LNCaP clone FGC (cell line): ENCODE measurements at places on chromosomes 12 and 14.
A peak's percentile ranks its signal among the peaks of the same experiment; 100 is the strongest.

DNA sequence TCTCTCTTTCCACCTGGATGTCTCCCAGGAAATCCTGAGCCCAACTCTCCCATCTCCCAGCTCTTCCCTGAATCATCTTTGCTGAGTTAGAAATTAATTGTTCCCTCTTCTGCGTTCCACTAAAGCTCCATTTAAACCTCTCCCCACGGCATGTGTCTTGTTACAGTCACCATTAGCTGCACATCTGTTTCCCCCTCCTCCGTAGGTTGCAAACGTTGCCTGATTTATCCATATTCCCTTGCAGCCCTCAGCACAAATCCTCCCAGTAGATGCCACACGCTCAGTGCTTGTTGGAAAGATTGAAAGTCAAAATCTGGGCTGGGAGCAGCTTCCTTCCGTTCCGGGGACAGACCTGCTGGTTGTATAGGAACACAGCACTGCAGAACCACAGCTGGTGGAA lies 90.4 kb downstream of the SLC24A4 start:
- DNase-seq = no peak

- DNase-seq = no peak
Observed at GRCh38 chr12:21881965-21882364, 59.3 kb downstream of the ABCC9 start.

GRCh38 chr12:110372056-110372425 lies 31.5 kb downstream of the ANAPC7 start:
- no peak for DNase-seq

DNA sequence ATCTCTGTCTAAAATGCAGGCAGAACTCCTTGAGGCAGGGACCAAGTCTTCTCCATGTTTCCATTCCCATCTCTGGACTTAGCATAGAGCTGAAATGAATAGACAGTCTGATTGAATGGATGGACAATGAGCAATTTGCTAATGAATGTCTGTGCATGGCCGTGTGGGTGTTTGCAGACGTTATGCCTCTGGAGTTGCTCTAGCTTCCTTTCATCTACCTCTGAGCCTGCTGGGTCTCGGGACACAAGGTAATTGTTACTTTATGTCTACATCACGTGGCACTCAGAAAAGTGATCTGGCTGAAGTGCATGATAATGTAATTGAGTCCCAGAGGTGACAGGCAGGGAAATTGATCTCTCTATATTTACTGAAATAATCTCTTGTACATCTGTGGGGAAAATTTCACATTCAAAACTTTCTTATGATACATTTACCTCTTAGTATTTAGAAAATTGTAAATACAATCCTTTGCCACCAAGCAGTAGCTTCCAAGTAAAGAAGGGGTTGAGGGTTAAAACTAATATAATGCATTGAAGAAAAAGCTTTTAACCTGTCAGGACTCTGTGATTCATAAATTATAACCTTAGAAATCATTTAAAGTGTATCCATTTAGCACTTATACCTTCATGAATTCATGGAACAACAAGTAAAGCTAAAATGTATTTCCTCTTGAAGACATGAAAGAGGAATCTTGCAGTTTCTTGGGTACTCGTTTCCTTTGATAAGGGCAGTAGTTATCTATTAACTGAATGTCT lies 424.1 kb downstream of the APAF1 start:
- DNase-seq = no peak

DNA sequence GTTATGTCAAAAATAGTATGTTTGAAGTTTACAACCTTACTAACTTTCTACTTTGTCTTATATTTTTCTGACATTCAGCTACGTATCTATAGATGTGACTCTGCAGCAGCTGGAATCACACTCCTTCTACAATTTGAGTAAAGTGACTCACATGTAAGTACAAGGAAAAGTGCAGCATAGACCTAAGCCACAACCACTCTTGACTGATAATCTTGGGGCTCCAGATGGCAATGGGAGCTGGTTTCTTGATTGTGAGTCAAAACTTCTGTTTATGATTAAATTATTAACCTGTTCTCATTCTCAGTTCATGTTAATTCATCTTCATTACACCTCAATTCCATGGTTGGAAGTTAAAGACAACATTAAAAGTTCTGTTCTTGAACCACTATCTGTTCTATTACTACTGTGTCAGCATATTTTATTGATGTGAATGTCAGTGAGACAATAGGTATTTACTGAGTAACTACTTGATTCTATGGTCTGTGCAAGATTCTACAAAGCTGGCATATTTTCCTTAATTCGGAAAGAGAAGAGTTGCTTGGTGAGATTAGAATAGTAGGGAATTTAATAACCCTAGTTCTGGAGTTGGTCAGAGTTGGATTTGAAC lies 112.9 kb downstream of the TSHR start:
- no peak for DNase-seq

- no peak for DNase-seq
Observed at GRCh38 chr14:105865904-105866840, 339.8 kb downstream of the TMEM121 start.

- no peak for DNase-seq
Observed at GRCh38 chr12:52681526-52682380, 1.5 kb upstream of the KRT1 start.

- DNase-seq = no peak
Observed at GRCh38 chr12:92162079-92162478, 16.4 kb upstream of the BTG1 start.

- peak; percentile 7 for DNase-seq
Observed at GRCh38 chr12:96187956-96188355, 6.2 kb upstream of the ELK3 start.

DNA sequence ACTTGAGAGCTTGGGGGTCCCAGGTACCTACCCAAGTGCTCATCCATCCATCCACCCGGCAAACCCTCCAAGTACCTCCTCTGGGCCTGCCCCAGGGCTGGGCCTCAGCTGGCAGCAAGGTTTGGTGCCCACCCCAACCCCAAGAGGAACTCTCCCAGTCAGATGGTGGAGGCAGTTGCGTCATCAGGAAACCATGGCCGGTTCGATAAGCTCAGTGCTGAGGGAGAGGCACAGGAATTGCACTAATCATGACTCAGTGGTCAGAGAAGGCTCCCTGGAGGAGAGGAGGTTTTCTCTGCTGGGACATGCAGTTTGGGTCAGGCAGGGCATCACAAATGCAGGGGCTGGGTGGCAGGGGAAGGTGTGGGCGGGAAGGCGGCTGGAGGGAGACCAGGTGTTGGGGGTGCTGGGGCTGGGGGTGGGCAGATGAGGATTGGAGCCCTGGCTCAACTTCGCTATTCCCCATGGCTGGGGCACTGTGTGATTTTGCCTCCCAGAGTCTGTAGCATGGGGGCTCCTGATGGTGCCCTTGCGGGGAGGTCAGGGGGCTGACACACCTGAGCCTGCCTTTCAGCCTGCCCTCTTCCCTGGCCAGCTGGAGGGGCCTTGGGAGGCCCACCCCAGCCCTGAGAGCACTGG lies 32.2 kb downstream of the SH2B3 start:
- DNase-seq = no peak

- DNase-seq = no peak
Observed at GRCh38 chr12:823028-823698, 70.8 kb downstream of the WNK1 start.

GRCh38 chr14:69355607-69356281 lies 42.4 kb downstream of the ERH start:
- no peak for DNase-seq

- peak; percentile 63 for DNase-seq
Observed at GRCh38 chr12:30988646-30989286, 62.2 kb downstream of the TSPAN11 start.

DNA sequence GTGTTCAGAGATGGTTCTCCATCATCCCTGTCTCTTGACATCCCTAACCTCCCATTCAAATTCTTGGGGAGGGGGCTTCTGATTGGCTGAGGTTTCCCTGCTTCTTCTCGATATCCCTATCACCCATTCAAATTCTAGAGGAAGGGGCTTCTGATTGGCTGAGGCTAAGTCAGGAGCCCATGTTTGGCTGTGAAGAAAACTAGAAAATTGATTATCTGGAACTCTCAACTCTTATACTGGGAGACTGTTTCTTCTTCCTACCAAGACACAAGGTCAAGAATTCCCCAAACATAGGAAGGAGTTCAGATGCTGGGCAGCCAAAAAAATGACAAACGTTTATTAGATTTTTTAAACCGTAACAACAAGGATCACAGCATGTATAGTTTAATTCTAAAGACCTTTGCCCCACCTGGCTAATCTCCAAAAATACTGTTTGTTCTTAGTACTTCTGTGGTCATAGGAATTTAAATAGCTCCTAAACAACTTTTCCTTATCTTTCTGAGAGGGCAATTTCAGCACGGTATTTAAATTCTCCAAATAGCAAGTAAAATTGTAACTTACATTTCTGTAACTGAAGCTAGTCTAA lies 26.4 kb downstream of the SPIC start:
- DNase-seq = peak; percentile 50

- DNase-seq = no peak
Observed at GRCh38 chr12:28550757-28551704, 360.8 kb downstream of the CCDC91 start.

DNA sequence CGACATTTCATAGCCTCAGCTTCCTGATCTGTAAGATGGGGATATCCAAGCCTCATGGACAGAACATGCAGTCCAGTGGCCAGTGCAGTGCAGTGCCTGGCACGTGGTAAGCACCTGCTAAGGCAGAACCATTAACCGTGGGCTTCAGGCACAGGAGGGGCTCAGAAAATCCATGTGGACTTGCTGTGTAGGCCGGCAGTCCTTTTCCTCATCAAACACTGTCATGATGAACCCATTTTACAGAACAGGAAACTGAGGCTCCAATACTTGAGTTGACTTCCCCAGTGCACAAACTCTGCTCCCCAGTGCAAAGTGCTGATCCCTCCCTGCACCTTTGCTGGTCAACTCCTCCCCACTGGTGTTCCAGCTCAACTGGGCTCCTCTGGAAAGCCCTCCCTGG lies 18.0 kb downstream of the TRPV4 start:
- DNase-seq = no peak

- DNase-seq = no peak
Observed at GRCh38 chr14:64388533-64389285, 556 bp downstream of the MTHFD1 start.

- DNase-seq = no peak
Observed at GRCh38 chr12:79046021-79046420, 181.4 kb downstream of the SYT1 start.

DNA sequence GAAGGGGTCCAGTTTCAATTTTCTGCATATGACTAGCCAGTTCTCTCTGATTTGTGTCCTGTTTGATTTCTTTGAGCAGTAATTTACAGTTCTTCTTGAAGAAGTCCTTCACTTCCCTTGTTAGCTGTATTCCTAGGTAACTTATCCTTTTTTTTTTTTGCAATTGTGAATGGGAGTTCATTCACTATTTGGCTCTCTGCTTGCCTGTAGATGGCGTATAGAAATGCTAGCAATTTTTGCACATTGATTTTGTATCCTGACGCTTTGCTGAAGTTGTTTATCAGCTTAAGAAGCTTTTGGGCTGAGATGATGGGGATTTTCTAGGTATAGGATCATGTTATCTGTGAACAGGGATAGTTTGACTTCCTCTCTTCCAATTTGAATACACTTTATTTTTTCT lies 77.6 kb upstream of the NID2 start:
- DNase-seq = no peak

GRCh38 chr14:105473677-105474482 lies 741 bp upstream of the CRIP2 start:
- DNase-seq = peak; percentile 73

DNA sequence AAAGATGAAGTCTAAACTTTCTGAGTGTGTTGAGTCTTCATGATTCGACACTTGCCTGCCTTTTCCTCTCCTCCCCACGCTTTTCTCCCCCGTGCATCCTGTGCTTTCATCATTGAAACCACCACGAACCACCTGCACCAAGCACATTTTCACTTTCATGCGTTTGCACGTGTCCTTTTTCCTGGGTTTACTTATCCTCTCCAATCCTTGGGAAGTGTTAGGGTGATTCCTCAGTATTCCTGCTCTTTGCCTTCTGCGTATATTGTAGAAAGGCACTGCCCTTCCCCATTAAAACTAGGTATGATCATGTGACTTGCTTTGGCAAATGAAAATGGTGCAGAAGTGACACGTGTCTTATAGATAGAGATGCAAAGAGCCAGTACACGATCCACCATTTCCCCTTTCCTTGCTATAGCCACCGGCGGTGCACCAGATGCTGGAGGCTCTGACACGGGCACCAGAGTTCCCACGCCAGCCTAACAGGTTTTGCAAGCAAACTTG lies 106.6 kb downstream of the BRMS1L start:
- no peak for DNase-seq

GRCh38 chr12:92673756-92674155 lies 29.0 kb upstream of the PLEKHG7 start:
- DNase-seq = no peak

DNA sequence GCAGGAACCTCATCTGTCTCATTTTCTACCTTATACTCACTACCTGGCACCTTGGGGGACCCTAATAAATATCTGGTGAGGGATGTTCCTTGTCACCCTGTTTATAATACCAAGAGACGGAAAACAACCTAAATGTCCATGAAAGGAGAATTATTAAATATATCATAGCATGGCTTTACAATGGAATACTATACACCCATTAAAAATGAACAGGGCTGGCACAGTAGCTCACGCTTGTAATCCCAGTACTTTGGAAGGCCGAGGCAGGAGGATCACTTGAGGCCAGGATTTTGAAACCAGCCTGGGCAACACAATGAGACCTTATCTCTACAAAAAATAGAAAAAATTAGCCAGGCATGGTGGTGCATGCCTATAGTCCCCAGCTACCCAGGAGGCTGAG lies 34.3 kb upstream of the SPPL3 start:
- no peak for DNase-seq

DNA sequence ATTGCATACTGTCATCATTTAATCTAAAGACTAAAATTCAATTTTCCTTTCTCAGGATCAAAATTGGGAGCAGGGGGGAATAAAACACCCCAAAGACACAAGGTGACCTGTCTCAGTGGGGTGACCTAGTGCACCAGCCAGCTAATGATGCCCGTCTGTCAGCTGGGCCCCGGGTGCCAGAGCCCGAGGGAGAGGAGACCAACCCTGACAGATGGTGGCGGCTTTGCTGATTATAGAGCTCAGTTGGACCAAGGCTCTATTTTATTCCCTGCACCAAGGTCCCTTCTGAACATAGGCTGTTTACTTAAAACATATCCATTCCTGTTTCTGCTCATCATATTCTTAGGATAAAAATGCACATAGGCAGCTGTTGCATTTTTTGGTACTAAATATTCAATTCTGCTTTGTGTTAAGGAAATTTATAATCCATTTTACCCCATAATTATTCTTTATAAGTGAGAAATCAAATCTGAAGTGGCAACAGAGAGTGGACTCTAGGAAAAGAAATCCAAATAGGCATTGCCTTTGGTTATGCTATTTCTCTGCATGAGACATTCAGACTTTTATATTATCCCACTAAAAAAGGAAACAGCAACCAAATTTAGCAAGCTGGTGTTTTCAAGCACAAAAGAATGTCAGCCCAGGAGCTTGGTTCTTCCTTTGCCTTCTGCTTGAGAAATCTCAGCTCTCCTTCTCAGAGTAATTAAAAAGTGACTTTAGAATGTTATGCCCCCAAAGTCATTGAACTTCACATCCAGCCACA lies 96.8 kb upstream of the IFNG-AS1 start:
- no peak for DNase-seq
